ENCODE measurements at places on chromosomes 2 and 18.
A peak's percentile ranks its signal among the peaks of the same experiment; 100 is the strongest.

GRCh38 chr2:38806015-38806732 is 28.2 kb downstream of the GEMIN6 start:
- no peak for DNase-seq

DNA sequence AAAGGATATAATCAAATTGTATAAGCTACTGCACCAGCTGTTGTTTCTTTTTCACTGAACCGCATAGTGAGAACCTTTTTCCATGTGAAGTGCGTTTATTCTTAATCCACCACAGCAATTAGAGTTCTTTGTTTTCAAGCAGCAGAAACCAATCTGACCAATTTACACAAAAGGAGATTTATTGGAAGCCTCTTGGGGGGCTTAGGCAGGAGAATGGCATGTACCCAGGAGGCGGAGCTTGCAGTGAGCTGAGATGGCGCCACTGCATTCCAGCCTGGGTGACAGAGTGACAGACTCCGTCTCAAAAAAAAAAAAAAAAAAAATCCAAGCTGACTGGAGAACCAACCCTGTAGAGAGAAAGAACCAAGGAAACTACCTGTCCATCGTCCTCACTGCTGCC is 10.0 kb downstream of the ADNP2 start:
- DNase-seq, result no peak

DNA sequence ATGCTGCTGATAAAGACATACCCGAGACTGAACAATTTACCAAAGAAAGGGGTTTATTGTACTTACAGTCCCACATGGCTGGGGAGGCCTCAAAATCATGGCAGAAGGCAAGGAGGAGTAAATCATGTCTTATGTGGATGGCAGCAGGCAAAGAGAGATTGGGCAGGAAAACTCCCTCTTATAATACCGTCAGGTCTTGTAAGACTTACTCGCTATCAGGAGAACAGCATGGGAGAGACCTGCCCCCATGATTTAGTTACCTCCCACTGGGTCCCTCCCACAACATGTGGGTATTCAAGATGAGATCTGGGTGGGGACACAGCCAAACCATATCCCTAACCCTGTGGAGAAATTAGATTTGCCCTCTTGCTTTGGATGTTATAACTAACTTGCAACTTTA is 1068.0 kb upstream of the ZEB2 start:
- no peak for DNase-seq

DNA sequence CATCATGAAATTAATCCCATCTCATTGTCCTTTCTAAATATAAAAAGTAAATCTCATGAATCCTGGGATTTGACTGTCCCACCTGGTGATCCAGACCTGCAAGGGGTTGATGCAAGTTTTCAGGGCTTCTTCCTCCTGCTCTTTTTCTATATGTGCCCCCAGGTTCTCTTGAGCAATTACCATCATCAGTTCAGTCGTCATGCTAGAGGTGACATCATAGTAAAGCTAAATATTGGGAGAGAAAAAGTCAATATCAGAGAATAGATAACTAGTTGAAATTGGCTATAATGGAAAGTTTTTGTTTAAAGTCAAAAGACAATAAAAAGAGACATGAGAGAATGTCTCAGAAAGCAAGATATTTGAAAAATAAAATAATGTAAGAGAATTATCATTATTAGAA is 8.3 kb downstream of the MDH1B start:
- no peak for DNase-seq

GRCh38 chr2:161113693-161114575 is 46.3 kb upstream of the TANK start:
- no peak for DNase-seq

DNA sequence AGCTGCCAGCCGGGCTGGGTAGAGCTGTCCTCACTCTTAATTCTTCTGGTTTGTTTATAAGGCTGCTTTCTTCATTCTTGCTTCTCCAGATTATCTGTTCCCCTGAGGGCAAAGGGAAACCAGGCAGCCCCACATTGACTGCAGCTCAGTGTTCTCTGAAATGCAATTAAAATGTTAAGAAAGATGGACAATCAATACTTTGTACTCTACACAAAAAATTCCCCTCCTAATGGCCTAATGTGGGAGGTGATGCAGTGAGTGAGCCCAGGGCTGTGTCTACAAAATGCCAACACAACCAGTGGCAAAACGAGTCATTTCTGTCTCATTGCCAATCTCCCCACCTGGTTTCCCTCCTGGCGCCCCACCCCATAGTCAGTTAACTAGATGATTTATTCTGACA is 541.7 kb upstream of the RAB6C start:
- DNase-seq, result no peak

DNA sequence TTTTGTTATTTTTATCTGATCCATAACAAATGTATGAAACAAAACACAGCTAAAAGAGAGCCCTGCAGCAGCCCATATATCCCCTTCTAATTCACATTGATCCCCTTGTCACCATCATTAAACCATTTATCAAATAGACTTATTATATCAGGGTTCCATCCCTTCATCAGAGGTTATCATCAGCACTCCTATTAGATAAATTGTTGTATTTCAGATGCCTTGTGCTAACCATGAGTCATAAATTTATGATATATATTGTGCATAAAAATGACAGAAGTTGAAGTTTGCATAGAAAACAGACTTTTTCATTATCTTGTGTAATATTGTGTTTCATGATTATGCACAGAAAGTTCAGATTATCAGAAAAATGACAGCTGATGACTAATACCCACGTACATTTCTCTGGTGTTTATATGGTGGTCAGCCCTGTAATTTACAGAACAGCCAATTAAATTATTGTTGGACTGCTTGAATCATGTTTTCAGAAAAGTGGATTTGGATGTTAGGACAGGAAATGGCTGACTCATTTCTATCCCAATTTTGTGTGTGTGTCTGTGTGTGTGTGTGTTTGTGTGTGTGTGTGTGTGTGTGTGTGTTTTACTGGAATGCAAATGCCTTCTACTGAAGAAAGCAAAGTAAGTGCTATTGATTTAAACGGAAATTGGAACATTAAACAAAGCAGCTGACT is 80.9 kb downstream of the PPP1R1C start:
- DNase-seq, result peak; percentile 86

DNA sequence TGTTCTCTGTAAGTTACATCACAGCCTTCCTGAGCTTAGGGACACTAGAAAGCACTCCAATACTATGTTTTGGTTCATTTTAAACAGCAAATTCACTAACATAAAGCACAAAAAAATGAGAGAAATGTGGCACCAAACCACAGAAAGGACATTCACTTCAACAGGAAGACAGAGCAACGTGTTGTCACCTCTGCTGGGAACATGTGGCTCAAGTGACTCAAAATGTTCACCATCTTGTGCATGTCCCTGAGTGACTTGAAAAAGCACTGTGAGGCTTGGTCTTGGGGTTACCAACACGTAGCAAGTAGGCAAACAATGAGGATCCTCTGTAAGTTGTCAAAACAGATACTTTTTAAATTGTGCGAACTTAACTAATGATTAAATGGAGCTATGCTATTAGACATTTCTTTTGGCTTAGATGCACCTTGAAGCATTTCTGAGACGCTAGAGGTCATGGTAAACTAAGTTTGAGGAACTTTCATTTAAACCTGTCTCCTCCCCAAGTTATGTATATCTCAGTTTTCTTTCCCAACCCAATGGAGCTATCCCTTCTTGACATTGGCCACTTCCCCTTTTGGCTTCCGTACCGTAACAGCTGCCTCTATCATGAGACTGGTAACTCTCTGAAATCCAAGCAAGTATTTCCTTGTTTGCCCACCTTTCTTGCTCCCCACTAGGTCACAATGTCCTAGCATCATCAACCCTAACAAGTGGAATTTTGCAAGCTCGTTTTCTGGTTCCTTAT is 14.0 kb upstream of the ST6GAL2 start:
- no peak for DNase-seq

GRCh38 chr18:23268641-23269040 is 133.4 kb downstream of the CABLES1 start:
- DNase-seq, result no peak

- DNase-seq, result no peak
Measured at GRCh38 chr18:21605213-21605612, 4.7 kb upstream of the ESCO1 start.

DNA sequence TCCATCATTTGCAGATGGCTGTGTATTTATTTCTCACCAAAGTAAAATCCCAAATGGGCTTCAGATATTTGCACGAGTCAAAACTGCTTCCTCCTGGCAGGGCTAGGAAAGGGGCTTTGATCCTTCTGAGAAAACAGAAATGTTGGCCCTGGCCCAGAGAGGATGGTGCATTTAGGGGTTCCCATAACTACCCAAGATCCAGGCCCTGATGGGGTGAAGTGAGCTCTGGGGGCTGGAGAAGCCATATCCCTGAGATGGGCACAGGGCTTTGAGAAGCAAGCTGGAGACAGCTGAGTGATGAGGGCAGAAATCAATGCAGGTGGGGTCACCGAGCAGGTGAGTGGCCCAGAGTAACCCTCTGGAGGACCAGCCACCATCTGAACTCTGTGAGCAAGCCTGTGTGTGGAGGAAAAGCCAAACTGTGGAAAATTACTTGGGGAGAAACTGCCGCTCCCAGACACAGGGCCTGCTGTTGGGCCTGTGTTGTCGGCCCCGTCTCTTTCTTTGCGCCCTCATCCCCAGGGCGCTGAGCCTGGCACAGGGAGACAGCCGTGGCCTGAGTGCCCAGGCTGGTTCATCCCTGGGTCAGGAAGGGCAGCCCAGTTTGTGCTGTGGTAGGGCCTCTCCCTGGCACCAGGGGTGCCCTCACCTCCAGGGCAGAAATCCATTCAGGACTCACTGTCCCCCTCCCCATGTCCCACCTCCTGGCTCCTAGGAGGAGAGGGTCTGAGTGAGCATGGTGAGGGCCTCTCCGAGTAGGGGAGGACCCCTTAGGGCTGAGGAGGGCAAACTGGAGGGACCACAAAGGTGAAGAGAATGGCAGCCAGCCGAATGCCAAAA is 167.8 kb upstream of the HAAO start:
- DNase-seq, result no peak

DNA sequence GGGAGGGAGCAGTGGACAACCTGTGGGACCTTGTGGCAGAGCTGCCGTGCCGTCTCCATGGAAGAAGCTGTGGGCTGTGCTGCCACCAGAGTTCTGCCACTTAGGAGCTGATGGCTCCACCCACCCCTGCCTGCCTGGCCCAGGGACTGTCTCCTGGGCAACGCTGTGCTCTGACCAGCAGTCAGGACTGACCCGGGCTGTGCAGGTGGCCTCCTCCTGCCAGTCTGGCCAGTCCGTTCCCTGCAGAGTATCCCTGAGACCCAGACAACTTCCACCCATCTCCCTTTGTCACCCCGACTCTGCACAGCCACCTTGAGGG is 12.8 kb downstream of the ASIC4 start:
- no peak for DNase-seq

DNA sequence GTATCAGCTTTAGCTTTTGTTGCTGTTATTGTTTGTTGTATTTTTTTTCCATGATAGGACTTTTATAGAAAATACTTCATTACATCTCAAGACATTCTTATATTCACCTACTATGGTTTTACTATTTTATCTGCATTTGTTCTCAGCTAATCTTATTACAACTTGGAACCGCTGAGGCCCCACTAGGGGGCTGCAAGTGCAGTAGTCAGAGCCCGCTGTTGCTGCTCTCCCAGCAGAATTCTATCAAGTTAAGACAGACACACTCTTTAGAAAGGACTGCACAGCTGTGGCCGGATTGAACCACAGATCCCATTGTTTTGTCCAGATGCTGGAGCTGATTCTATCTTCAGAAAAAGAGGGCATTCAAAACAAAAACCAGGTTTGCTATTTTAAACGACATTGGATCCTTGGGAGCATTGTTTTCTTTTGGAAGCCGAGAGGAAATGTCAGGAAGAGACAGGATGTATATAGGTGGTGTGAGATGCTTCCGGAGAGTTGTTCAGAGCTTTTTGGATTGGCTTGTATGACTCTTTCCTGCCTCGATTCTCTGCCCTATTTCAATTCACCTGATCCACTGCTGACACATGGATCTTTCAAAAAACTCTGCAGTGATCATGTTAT is 105.7 kb upstream of the GAREM1 start:
- DNase-seq, result peak; percentile 11

GRCh38 chr2:239473211-239473805 is 72.5 kb upstream of the HDAC4 start:
- DNase-seq, result no peak

GRCh38 chr2:16725549-16725948 is 59.9 kb upstream of the CYRIA start:
- DNase-seq, result no peak

DNA sequence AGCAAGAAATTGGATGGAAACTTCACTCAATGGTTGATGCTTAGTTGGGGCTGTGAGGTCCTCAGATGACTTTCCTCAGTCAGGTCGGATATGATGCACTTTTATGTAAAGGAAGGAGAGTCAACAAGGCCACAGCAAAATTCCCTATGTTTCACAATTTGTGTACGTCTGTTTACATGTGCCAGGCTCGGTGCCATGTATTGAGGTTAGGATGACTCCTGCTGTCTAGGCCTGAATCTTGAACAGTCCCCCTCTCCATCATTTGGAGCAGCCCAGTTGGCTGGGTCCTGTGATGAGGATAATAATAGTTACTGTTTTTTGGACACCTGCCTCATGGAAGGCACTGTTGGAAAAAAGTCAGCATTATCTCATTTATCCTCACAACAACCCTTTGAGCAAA is 43.1 kb downstream of the VSNL1 start:
- DNase-seq, result no peak

DNA sequence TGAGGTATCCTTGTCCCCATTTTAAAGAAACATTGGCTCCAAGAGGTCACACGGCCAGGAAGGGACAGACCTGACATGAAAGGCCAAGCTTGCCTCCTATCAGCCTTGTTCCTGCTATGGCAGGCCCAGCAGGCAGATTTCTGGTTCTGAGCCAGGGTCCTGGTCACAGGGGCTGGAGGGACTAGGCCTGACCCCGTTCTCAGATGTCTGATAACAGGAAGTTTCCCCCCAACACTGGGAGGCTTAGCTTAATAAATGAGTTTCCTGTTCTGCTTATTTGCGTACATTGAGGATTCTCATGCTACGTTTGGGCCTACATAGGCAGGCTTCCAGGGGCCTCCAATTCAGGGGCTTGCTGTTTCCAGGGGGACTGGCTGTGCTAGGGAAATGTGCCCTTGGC is 107.8 kb upstream of the LTBP1 start:
- no peak for DNase-seq

DNA sequence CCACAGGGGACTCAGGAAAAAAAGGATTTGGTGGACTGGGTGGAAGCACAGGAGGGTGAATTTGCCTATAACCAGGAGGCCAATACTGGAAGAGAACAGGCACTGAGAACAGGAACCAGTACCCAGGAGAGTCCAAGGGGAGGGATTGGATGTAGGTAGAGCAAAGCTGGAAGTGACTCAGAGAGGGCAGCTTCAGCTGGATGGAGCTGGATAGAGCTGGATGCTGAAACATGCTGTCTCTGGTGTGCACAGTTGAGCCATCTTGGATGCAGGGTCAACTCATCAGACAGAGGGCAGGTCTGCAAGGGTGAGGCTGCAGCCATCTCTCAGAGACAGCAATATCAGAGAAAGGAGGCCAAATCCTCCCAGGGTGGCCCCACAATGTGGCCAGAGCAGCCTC is 134.0 kb downstream of the GALNT14 start:
- DNase-seq, result no peak

- no peak for DNase-seq
Measured at GRCh38 chr2:63977904-63978303, 41.3 kb downstream of the VPS54 start.

DNA sequence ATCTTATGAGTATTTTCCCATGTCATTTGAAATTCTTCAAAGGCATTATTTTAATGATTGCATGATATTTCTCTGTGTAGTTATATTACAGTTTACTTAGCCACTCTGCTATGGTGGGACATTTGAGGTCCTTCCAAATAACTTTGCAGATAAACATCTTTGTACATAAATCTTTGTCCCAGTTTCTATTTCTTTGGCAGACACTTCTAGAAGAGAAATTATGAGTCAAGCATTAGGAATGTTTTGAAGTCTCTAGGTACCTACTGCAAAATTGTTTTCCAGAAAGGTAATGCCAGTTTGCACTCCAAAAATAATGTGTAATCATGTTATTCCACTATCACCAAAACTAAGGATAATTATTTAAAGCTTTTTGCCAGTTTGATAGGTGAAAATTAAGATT is 149.7 kb downstream of the EN1 start:
- peak; percentile 34 for DNase-seq

Data from H4 (cell line).